ENCODE measurements at places on chromosomes 1 and 21.

DNA sequence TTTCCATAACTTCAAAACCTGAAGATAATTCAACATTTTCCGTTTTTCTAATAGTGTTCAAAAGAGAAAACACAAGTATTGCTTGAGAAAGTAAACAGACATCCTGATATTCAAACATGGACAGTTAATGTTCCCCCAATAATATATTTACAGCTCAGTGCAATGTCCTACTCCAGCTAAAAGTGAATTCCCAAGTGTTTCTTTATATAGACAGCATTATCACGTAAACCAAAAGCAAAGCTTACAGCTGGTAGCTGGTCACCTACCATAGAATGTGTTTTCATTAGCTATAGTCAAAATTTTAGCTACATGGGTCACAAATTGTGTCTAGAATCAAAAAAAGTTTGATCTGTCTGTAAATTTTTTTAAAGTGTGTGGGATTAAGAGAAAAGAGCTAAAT lies 34.9 kb downstream of the WLS start:
- no peak for DNase-seq

GRCh38 chr1:199272139-199272544 lies 633.3 kb downstream of the PTPRC start:
- peak; percentile 39 for DNase-seq

DNA sequence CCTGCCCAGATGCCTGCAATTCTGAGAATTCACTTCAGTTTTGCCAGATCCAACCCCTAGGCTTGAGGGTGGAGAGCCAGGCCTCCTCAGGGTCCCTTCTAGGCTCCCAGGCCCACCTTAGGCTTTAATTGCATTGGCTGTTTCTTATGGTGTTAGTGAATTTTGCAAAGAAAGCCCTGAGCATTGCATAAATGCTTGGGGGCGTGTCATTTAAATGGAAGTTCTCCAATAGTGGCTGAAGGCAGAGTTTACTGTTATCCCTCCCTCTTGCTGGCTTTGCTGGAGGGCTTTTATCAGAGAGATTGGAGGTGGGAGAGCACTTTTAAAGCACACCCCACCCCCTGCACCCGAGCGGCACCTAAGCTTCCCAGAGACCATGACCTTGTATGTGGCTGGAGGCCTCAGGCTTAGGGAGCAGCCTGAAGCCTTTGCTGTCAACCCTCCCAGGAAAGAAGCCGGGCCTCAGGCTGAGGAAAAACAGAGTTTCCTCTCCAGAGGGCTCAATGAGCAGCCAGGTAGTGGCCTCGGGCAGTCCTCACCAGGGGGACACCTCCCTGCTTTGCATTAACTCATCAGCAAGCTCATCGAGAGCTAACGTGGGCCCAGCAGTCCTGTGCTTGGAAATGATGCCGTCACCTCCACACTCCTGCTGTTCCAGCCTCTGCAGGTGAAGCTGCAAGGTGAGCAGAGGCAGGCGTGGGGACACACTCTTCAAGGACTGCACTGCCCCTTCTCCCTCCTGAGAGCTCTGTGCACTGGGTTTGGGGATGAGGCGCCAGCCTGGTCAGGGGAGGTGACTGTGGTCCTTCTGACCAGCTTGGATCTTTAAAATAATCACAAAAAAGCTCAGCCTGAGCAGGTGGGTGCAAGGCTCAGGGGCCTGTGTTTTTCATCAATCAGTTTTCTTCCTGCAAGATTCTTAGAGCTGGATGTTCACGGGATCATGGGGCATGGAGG lies 58.0 kb downstream of the STUM start:
- no peak for DNase-seq

- DNase-seq = peak; percentile 50
Measured at GRCh38 chr1:150552128-150552910, 3.1 kb downstream of the ADAMTSL4 start.

GRCh38 chr1:3026124-3026523 lies 4.9 kb downstream of the ACTRT2 start:
- no peak for DNase-seq

DNA sequence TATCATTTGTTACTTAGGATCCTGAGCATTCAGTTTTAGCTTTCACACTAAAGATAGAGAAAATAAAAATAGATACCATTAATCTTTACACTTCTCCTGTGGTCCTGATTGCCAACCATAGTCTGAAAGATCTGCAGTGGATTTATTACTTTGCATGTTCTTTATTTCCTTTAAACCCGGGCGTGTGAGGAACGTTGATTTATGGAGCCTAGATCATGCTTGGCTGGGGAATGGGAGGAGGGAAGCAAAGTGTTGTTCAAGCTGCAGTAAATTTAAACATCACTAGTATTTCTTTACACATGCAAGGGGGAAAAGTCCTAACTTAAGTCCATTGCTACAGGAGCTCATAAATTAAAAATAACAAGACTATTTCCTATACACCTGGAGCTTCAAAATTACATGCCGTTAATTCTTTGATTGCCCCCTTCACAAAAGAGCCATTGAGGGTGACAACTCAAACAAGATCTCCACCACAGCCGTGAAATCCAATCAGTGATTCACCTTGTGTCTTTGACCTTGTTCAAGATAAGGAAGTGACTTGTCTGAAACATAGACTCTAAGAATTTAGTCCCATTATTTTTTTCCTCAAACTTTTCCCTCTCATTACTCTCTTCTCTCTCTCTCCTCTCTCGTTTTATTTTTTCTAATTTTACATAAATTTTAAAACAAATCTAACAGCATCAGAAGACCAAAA lies 282.7 kb downstream of the KIF26B start:
- DNase-seq = no peak

DNA sequence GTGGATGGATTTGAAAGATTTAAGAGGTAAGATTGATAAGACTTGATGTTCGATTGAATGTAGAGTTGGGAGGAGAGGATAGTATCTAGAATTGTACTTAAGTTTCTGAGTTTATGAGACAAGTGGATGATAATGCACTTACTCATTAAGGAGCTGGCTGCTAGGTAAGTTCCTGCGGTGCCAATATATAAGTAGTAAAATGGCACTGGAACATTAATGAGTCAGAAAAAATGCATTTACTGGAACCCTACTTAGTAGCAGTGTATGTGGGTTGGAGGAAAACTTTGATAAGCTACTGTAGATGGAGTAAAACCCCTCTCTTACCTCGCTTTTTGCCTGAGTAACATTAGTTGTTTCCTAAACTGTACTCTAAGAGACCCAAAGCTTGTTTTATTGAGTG lies 68.2 kb downstream of the ZFYVE9 start:
- DNase-seq = no peak

GRCh38 chr1:22969304-22969709 lies 3.4 kb downstream of the LACTBL1 start:
- DNase-seq = peak; percentile 14

- DNase-seq = no peak
Measured at GRCh38 chr1:39088658-39089057, 62.5 kb downstream of the NDUFS5 start.

DNA sequence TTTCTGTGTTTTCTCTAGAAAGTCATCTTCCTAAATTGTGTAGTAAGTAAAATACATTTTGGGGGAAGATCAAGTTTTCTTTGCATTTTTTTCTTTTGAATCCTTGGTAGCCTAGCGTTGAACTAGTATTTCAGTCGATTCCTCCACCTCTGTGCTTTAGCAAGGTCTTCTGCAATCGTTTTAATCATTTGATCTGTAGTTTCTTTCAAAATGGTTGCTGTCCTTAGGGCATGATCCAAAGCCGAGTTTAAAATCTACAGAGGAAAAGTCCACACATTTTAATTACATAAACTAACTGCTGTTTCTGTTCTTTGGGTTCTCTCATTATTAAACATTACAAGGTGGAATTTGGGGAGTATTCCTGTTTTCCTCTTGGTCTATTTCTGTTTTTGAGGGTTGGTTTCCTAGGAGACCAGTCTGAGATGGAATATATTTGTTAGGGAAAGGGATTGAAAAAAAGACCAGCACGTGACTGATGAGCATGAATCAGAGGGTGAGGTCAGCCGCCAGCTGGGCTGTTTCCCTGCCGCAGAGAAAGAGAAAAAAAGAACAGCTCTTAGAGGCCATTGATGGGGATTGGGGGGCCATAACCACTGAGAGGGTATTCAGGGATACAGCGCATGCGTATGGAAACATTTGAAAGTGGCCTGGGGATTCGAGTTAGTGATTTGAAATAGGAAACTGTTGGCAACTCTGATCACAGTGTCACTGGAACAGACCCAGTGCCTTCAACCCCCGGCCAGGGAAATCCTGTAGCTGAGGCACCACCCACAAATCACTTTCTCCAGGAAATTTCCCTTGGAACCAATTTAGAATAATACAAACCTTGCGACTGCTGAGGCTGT lies 40.6 kb downstream of the AKNAD1 start:
- DNase-seq = peak; percentile 79

GRCh38 chr1:239608469-239608868 lies 222.1 kb downstream of the CHRM3 start:
- no peak for DNase-seq

DNA sequence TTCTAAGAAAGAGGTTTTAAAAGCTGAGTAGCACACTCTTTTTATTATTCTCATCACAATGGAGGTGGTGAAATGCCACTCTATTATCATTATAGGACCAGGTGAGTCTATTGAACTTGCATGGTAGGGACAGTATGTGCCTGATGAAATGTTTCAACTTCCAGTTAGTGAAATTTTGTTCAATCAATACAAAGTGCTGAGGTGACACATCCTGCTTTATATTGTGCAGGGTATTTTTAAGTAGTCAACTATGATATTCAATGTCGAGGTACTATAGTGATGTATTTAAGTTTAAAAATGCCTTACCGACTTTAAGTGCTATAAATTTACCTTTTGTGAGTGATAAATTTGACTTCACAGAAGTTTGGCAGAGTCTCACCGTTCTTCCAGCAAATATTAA lies 284.7 kb upstream of the BRINP3 start:
- DNase-seq = no peak
